CD4-positive, alpha-beta T cell (primary cell): ENCODE measurements at places on chromosomes 5 and 9. TPM values are rescaled to one million over a fixed set of nuclear protein-coding genes. Genes with fewer than 3 reads are reported as not detected.

- DNase-seq, result no peak
These were observed 292.7 kb upstream of the SMARCA2 start for GRCh38 chr9:1722404-1722803.

GRCh38 chr5:169767938-169768337, 130.9 kb downstream of the DOCK2 start:
- DNase-seq, result no peak

DNA sequence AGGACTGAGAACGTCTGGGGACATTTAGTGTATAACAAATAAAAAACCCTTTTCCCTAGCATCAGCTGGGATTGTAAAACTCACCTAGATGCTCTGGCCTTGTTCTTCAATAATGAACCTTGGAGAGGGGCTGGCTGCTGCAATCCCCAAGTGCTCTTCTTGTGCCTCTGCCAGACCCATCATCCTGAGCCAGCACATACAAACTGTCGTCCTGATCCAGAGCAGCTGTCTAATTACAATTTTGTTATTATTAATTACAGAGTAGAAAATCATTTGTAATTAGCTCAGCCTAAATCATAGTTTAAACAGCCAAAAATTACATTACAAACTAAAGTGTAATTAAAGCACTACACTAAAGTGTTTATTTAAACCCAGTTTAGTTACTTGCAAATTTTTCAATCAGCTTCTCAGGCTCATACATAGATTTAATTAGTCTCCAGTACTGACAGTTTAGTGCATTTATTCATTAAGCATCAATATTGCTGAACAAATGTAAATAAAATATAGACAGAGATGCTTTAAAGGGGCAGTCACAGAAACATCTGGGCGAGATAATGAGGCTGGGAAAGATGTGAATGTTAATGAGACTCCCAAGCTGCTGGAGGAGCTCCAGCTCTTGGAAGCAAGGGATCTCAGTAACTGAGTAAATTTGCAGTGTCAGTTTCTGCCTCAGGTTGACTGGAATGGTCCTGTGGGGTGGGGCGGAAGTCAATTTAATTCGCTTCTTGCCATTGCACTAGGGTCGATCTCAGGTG, 632.3 kb upstream of the TLE4 start:
- no peak for DNase-seq

DNA sequence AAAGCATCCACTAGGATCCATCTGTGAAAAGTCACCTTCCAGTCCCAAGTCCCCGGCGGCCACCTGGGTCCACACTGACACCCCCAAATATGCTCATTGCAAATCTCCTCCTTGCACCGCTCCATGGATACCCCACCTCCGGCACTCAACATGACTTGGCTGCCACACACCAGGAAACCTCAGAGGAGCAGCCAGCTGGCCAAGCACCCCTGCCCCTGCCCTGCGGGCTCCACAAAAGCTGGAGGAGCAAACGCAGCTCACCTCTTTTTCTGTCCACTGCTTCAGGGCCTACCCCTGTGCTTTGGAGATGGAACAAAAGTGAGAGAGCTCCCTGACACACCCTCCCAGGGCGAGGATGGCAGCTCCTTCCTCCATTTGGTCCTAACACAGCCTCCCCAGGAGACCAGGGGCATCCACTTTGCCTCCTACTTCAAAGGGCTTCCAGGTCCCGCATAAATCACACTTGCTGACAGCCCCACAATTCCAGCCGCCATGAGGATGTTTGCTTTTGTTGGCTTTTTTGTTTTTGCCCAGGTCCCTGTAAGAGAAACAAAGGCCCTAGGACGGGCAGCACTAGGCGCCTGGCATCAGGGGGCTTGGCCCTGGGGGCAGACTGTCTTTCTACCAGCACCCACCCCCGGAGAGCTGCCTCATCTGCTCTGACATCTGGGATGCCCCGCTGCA, 14.8 kb downstream of the ROR2 start:
- no peak for DNase-seq

- no peak for DNase-seq
These were observed 35.1 kb upstream of the NDFIP1 start for GRCh38 chr5:142073362-142073988.

LCN9 gene
- not detected for total RNA-seq
